Hindlimb muscle (tissue), 1 donor: ENCODE measurements at places on chromosomes 2 and 18. TPM values are rescaled to one million over a fixed set of nuclear protein-coding genes. Genes with fewer than 3 reads are reported as not detected.

DNA sequence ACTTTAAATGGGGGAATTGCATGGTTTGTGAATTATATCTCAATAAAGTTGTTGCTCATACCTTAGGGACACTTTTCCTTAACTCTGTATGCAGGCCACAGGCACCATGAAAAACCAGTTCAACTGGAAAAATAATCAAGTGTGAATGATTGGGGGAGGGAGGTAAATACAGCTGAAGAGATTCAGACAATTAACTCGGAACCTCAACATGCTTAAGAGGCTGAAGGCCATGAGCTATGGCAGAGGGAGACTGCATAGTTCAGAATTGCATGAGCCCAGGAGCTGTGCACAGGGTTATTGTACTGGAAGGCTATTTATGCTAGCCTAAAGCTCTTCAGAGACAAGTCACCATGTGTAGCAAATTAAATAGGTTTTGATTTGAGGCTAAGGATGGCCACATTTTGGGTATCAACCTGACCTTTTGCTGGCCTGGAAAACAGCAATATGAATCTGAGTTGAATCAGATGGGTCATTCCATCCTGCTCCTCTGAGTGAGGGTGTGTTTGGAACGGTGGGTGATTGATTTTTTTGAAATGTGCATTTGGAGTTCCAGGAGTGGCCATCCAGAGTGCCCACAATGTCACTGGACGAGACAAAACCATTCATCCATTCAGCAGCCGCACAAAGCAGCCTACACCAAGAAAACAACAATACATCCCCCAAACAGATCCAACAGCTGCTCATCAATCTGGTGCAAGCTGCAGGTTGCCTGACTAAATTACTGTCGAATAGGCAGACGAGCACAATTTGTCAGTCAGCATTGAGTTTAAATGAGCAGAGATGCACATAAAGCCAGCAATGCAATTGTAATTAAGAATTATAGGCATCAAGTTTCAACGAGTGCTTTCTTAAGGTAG, 42.5 kb downstream of the HRH4 start:
- DNase-seq = no peak

DNA sequence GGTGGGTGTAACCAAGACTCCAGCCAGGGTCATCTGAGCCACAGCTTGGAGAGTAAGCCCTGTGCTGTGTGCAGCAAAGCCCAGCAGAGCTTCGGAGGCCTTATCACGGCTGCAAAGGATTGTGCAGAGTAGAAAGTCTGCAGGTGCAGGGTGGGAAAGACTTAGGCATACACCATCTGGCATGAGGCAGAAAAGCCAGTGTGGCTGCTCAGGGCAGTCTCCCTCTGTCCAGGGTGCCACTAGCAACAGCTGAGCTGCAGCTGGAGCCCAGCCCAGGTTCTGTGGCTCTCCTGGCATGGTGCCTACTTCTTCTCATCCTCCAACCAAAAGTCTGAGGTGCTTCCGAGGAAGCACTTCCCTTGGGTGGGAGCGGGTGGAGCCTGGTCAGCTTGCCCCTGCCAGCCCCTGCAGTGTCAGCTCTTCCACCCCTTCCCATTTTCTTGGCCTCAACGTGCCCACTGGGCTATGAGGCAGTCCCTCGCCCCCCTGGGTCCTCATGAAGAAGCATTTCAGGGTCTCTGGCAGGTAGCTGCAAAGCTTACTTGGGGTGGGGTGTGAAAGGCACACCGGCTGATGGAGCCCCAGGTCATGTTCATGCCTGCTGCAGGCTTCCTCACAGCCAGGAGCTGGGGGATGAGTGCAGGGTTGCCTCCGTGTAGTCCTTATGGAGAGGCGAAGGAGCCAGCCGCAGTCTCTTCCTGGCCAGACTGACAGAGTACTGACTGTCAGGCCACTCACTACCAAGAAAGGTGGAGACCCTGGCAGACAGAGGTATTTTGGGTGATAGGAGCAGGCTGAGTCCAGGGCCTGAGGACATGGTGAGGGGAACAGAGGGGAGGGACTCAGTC, 4.8 kb downstream of the AMER3 start:
- DNase-seq = no peak

- no peak for DNase-seq
Measured at GRCh38 chr2:98508709-98509066, 64.0 kb downstream of the INPP4A start.

DNA sequence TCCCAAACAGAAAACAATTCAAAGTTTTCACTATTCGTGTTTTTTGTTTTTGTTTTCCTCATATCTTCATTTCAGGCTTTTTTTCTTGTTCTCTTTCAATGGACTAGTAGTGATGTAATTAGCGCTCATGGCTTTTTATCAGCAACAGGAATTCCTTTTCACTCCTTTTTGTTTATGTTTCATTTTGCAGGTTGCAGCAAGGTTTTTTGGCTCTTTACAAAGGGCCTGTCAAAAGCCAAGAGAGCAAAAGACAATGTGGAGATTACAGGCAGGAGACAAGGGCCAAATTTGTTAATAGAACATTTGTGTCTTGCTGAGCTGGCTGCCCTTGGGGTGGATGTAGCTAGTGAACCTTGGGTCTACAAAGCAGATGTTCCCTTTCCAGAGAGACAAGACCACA, 467.4 kb upstream of the CDH20 start:
- DNase-seq = no peak

- no peak for DNase-seq
Measured at GRCh38 chr2:50606860-50607259, 425.1 kb downstream of the NRXN1 start.

- no peak for DNase-seq
Measured at GRCh38 chr2:241736111-241736510, 1.7 kb downstream of the D2HGDH start.

DNA sequence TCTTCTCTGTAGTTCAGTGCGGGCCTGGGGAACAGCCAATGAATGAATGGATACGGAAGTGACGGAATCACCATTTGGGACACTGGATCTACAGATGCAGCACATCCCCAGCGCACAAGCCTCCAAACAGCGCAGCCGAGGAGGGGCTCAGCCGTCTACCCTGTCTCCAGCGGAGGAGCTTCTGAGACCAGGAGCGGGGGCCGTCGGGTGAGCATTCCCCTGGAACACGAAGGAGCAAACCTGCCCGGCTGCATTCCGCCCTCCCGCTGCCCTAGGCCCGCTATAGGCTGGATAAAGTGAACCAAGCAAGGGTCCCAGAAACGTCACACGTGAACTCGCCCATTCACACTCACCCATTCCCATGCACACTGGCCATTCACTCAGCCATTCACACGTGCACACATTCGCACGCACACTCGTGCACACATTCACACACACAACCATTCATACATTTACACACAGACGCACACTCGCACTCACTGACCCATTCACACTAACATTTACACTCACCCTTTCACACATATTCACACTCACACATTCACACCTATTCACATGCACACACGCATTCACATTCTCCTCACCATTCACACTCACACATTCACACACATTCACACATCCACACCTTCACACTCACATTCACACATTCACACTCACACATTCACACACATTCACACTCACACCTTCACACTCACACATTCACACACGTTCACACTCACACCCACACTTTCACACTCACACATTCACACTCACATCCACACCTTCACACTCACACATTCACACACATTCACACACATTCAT, 63.4 kb downstream of the BIN1 start:
- no peak for DNase-seq

- no peak for DNase-seq
Measured at GRCh38 chr18:45637546-45638327, 22.5 kb downstream of the SLC14A2 start.

GRCh38 chr18:57051657-57052044, 95.2 kb upstream of the BOD1L2 start:
- no peak for DNase-seq

- no peak for DNase-seq
Measured at GRCh38 chr18:22279741-22280452, 110.5 kb downstream of the GATA6 start.

- no peak for DNase-seq
Measured at GRCh38 chr2:159201360-159202063, 85.0 kb downstream of the WDSUB1 start.

GRCh38 chr2:69518841-69519240, 81.6 kb upstream of the NFU1 start:
- no peak for DNase-seq

DNA sequence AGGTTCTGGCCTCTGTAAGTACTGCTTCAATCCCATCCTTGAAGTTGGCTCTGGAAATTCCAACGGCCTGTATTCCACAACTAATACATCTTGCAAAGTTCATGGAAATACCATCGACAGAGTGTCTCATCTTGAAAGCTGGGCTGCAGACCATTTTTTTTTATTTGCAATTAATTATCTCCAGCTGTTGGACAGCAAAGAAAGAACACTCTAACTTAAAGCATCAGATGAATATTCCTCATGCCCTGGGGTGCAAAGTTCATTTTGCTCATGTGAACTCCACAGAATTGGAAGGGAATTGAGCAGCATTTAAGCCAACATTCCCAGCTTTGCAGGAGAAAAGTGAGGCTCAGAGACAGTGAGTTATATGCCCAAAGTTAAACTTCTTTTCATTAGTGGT, 96.5 kb upstream of the PIEZO2 start:
- DNase-seq = peak; percentile 81

- no peak for DNase-seq
Measured at GRCh38 chr2:152825834-152826233, 107.4 kb downstream of the ARL6IP6 start.

DNA sequence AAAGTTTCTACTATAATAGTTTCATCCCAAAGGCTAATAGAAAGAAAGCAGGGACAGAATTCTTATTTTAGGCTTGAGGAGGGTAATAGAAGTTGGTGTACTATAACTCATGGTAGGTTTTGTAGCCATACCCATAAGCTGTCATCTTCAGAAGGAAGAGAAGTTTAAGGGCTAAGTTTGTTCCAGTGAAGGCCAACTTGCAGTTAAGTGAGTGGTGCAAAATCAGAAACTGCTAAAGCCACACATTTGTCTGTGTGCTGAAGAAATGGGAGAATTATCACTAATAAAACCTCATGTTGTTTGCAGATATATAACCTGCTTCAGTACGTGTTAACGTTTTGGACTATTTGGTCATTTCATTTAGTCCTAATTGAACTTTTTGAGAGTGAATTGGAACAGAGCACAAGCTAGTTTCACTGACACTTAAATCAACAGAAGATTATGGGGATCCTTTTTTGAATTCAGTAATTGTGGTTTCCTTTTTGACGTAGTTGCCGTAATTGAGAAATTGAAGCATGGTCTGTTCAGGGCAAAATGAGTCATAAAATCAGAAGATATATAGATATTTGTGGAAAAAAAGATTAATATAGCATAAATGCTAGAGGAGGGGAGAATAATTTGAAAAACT, 69.1 kb downstream of the PHLPP1 start:
- no peak for DNase-seq

- DNase-seq = no peak
Measured at GRCh38 chr2:207750876-207751275, 18.8 kb downstream of the FZD5 start.

- no peak for DNase-seq
Measured at GRCh38 chr2:23420091-23420839, 35.3 kb downstream of the KLHL29 start.

- no peak for DNase-seq
Measured at GRCh38 chr2:78992451-78992806, 33.1 kb upstream of the REG3G start.

- no peak for DNase-seq
Measured at GRCh38 chr2:207835805-207836204, 66.1 kb upstream of the FZD5 start.

GRCh38 chr2:202681688-202682205, 47.0 kb downstream of the FAM117B start:
- DNase-seq = no peak

GRCh38 chr2:212158081-212158480, 380.5 kb downstream of the ERBB4 start:
- no peak for DNase-seq

GRCh38 chr2:169761970-169762292, 28.3 kb downstream of the KLHL23 start:
- DNase-seq = no peak

DNA sequence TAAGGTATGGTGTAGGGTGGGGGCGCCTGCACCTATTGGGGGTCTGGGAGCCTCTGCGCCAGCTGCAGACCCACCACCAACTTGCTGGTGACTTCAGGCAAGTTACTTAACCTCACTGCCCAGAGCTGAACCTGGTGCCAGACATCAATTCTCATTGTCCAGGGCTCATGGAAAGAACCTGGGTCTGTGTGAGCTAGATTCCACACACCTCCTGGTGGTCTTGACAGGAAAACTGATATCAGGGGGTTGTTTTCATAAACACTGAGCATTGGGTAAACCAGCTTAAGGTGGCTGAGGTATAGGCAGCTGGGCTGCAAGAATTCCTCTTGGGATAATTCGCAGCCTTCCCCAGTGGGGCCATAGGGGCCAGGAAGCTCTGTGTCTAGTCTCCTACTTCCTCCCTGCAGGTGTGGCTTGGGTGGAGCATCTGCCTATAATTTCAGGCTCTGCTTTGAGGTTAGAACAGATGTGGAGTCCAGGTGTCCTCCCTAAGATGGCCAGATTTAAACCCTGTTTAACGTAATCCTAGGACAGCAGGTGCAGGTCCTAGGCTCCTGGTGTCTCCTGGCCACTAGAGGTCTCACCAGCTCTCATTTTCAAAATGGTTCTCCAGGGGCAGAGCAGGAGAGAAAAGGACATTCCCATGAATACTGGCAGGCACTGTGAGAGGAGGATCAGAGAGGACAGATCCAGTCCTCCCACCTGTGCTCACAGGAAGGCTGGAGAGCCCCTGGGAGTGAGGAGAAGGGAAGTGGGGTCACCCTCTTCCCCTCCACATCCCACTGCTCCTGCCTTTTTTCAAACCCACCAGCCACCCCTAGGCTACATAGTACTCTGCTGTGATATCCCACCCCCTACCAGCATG, 100.4 kb upstream of the SMAD2 start:
- DNase-seq = peak; percentile 75

DNA sequence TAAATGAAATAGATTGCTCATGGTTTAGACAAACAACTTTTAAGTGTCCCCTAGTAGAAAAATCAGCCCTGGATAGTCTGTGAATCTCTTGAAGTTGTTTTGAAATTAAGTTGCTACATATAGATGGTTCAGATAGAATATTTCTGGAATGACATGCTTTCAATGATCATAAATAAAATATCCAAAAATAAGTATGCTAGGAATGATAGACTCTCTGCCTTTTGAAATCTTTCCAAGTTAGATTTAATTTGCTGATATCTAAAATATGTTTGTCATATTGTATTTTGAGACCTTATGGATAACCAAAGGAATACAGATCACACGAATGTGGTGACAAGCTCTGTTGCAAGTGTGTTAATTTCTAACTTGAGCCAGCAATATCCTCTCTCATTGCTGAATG, 488.7 kb downstream of the THSD7B start:
- DNase-seq = no peak

The TCF23 gene
- 0.17 TPM for polyA plus RNA-seq

The CACNB4 gene
- 6.4 TPM for polyA plus RNA-seq

The BUB1 gene
- polyA plus RNA-seq = 8.7 TPM

The SCYGR4 gene
- not detected for polyA plus RNA-seq

The DIPK1C gene
- 9.4 TPM for polyA plus RNA-seq

The PPM1B gene
- polyA plus RNA-seq = 33.1 TPM

The TWIST2 gene
- polyA plus RNA-seq = 7.3 TPM

The PMAIP1 gene
- 50.3 TPM for polyA plus RNA-seq

The TANC1 gene
- 29.3 TPM for polyA plus RNA-seq

The NGEF gene
- 0.56 TPM for polyA plus RNA-seq

The TSHZ1 gene
- polyA plus RNA-seq = 36.7 TPM
